Stimulated activated CD4-positive, alpha-beta T cell treated with anti-CD3 and anti-CD28 coated beads, Interleukin-1b, Interleukin-23, amount 100 ng/mL, for 4 hours (primary cell): ENCODE measurements at places on chromosomes 12 and 14.

DNA sequence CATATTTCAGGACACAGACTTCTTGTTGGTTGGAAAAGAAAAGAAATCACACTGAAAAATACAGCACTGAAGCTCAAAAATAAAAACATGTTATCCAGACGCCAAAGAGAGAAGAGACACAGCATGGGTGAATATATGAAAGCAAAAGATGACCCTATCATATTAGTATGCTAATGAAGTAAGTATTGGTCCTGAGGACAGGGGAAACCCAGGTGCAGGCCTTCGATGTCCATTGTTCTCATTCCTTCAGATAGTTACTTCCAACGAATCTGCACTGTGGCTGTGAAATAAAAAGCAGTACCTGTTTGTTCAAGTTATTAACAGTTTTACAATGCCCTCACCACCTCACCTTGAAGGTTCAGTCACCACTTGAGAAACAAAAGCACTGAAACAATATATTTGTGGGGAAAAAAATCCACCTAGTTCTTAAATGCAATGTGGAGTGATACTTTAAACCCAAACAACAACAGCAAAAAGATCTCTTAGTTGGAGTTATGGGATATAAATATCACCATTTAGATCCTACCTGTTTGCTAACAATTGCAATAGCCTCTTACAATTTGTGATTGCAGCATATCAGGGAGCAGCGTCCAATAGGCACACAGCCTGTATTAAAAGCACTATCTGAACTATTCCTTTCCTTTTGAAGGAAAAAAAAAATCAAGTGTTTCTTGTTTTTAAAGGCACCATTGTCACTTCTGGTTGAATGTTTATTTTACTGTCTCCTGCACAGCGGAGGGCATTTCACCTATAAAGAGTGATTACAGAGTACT, 188.1 kb downstream of the BCAT1 start:
- no peak for DNase-seq

- no peak for DNase-seq
These were observed 17.1 kb upstream of the NAV3 start for GRCh38 chr12:77813558-77813957.

GRCh38 chr12:65963862-65964240, 139.6 kb downstream of the HMGA2 start:
- no peak for DNase-seq

DNA sequence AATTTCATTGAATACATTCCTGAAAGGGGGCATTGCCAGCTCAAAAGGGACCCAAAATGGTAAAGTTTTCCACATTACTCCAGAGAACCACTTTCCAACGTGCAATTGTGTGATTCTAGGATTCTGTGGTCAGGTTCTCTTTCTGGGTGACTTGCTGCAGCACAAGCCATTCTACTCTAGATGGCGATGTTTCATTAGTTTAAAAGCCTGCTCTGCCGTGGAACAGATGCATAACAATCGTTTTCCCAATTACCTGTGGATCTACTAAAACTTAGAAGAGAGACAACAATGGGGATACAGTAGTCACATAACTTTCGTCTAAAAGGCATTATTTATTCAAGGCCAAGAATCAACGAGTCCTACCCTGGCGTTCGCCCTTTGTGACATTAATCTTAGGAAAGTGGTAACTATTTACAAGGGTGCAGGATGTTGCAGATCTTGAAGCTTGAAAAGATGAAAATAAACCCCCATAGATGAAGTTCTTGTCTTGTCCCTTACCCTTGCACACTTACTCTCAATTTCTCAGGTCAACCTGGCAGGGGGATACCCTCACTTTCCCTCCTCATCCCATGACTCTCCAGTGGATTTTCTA, 400.9 kb downstream of the SNAPC1 start:
- DNase-seq = no peak

- DNase-seq = no peak
These were observed 34.8 kb downstream of the AMN start for GRCh38 chr14:102957222-102957621.

GRCh38 chr14:84937449-84937848, 592.5 kb upstream of the FLRT2 start:
- DNase-seq = no peak

GRCh38 chr14:100879782-100880181, 23.7 kb downstream of the RTL1 start:
- no peak for DNase-seq

DNA sequence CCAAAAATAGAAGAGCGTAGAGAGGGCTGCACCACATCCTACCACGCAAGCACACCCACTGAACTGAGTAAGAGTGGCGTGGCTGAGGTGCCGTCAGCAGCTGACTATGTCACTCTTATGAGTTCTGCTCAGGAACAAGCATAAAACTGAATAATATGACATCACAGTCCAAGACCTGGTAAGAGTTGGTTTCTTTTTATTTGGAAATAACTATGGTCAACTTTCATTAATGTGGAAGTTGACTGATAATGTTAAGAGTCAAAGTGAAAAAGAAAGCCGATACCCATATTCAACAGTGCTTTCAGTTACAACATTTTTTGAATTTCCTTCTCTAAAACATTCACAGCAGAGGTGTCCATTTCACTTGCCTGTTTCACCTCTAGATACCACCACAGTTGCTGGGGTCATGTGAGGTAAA, 44.6 kb downstream of the GNS start:
- DNase-seq = no peak

DNA sequence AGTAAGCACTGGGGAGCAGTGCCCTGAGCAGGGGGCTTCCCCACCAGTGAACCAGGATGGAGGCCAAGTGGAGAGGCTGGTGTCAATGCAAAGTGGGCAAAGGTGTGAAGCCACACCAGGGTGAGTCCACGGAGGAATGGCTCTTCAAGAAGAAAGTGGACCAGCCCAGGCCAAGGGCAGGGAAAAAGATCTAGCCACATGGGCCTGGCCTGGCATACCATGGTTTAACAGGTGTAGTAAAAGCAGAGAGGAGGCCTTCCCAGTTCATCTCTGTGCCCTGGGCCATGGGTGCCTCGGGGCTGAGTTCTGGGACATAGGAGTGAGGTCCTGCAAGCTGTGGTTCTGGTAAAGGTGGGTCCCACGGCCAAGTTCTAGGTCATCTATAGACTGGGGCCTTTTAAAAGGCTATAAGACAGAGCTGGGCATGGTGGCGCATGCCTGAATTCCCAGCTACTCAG, 153.4 kb downstream of the DPF3 start:
- DNase-seq = no peak

DNA sequence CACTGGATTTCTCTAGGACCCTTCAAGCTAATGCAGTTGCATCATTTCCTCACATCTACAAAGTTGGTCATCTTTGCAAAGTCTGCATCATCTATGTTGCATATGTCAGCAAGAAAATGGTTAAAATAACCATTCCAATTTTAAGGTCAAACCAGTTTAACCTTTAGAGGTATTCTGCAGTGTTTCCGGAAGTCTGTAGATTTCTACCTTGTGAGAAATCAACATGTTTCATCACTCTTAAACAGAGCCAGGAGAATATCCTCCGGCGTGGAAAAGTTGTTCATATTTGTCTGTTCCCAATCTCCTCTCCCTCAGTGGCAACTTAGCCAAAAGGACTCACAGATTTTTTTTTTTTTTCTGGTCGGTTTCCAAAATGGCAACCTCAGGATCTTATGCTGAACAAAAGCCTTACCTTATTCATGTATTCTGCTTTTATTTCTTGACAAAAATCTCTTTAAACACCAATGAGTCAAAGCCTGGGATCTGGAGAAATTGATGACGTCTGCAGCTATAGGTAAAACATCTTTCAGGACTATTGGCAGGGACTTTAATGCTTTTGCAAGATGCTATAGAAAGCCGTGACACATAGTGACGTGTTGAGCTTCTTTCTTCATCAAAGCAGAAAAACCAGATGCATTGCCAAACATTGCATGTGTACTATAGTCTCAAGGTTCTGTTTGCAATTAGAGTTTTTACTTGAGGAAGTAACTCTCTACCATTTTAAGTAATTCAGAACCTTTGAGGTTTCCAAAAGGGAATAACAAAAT, 16.0 kb upstream of the CDK17 start:
- no peak for DNase-seq

DNA sequence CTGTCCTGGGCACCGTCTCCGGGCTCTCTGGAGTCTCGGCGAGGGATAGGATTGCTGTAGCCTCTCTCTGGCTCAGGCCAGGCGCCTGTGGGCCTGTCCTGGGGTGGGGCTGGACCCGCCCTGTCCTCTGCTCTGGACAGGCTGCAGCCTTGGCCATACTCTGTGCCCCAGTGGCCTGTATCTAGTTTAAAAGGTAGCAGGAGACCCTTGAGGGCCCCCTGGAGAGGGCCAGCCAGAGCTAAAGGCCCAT, 1.8 kb downstream of the KIF26A start:
- no peak for DNase-seq

GRCh38 chr14:50906326-50907065, 34.6 kb downstream of the ABHD12B start:
- no peak for DNase-seq

- DNase-seq = no peak
These were observed 316.2 kb downstream of the NPAS3 start for GRCh38 chr14:33254861-33255395.

GRCh38 chr12:57011438-57012424, 4.6 kb downstream of the TAC3 start:
- no peak for DNase-seq

DNA sequence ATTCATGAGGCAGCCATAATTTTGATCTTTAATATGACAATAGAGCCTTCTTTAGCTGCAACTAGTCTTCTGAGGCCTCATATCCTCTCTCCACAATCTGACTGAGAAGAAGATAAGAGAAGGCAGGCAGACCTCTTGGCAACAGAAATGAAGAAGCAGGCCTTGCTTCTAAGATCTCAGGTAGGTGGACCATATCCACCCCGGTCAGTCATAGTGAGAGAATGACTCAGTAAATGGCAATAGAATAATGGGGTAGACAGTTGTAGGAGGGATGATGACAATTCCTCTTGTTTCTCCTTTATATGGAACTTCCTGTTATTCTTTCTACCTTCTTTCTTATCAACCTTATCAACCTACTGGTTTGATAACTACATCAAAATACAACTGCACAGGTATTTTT, 246.7 kb upstream of the G2E3 start:
- DNase-seq = no peak

- DNase-seq = no peak
These were observed 611.9 kb upstream of the TBX3 start for GRCh38 chr12:115295886-115296285.

DNA sequence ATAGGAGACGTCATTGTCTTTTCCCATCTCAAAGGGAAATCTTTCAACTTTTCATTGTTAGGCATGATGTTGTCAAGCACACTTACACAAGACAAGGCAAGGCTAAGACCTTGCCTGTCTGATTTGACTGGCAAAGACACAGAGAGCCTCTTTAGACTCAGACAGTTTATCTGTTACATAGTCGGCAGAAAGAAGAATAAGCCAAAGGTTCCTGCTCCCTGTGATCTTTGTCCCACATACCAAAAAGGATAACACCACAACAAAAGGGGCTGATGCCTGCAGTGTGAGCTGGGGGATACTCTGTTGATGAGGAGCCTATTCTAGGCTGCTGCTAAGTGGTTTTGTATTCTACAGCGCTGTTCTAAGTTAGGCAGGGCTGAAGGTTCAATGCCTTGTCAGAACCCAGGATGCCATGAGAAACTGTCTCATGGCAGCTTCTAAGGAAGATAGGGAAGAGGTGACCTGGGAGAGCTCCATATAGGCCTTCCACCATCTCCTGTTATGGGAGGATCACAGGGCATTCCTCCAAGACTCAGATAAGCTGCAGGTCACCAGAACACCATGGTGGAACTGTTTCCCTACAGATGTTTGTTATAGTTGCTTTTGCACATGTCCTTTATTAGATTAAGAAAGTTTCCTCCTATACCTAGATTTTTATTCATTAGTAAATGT, 12.7 kb downstream of the ERC1 start:
- DNase-seq = no peak

DNA sequence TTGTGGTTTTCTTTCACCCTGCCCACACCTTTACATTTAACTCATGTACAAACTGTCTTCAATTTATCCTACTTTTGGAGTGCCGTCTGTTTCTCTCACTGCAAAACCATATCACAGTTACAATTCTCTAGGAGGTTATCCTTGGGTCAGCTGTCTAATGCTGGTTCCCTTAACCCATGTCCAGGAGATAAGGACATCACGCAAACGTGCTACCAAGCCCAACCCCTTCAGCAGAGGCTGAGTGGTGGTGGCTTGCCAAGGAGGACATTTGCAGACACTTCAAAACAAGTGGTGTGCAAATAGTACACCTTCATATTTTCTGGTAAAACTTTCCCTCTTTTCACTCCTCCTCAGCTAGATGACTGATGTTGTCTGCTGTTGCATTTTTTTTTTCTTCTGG, 167.9 kb downstream of the PAX9 start:
- no peak for DNase-seq
